ENCODE measurements at places on chromosomes 11 and 22.
A peak's percentile ranks its signal among the peaks of the same experiment; 100 is the strongest.

DNA sequence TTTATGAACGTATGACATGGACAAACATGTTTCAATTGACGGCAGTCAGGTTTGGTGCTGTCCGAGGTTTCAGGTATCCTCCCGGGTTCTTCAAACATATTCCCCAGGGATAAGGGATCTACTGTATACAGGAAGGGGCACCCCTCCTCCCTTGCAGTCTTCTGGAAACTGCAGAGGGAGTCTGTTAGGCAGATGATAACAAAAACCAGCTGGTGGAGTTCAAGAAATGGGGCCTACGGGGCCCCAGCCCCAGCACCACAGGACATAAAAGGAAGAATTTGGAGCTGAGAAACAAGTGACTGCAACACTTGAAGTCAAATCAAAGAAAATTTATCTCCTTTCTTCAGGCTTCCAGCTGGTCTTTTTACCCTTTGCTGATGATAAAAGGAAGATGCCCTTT is 32.1 kb downstream of the SNU13 start:
- DNase-seq: no peak

- no peak for DNase-seq
Observed at GRCh38 chr11:43936076-43936475, 6.4 kb upstream of the C11orf96 start.

- no peak for DNase-seq
Observed at GRCh38 chr11:67082071-67082791, 25.6 kb downstream of the RHOD start.

- no peak for DNase-seq
Observed at GRCh38 chr22:40026641-40027040, 31.9 kb downstream of the FAM83F start.

- no peak for DNase-seq
Observed at GRCh38 chr11:64522036-64522435, 69.0 kb upstream of the SLC22A12 start.

GRCh38 chr11:112878033-112878601 is 83.1 kb upstream of the NCAM1 start:
- no peak for DNase-seq

DNA sequence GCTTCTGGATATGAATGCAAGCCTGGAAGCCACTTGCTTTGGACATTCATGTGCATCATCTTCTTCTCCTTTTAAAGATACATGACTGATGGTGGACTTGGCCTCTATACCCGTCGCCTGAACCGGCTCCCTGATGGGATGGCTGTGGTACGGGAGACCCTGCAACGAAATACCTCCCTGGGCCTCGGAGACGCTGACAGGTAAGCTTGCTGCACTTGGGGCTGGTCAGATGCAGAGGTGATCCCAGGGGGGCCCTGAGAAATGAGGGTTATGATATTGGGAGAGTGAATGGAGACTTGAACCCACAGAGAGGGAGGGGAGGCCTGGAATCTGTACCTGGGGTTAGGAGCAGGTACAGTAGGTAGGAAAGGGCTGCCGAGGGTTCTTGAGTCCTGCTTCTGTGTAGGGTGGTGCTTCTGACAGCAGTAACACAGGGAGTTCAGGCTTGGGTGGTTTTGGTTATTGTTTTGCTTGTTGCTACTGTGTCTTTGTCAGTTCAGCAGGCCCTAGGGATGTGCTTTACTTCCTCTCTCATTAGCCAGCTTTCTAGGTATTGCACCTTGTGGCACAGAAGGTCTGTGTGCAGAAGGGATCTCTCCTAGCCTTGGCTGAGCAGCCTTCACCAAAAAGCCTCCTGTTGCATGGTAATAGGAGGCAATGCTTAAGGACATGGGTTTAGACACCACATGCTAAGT is 176.1 kb downstream of the DBX1 start:
- DNase-seq: no peak

GRCh38 chr22:44159221-44159620 is 21.5 kb upstream of the PARVG start:
- no peak for DNase-seq

DNA sequence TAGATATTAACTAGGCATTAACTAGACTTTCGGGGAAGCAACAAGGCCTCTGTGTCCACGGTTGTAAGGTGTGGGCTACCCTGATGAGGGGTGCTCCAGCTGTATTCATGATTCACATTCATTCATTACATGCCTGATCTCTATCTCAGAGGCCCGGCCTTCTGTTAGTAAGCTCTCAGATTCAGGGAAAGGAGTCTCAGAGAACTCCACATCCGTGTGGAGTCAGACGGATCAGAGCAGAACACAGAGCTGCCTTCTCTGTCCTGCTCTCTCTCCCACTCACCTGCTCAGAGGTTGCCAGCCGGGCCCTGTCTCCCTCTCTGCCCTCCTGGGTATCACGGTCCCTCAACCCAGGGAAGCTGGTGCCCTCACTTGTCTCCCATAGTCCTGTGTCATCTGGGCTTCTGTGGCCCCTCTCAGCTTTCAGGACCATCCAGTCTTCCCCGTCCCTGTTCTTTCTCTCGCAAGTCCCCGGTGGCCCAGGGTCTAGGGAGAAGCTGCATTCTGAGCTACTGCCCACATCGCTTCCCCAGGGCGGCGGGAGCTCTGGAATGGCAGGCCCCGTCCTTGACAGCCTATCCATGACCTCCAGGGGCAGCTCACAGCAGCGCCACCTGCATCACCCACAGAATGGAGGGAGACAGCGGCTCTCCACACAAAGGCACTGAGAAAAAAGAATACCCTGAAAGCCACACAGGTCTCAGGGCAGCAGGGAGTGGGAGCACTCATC is 4.3 kb downstream of the TP53AIP1 start:
- DNase-seq: no peak

DNA sequence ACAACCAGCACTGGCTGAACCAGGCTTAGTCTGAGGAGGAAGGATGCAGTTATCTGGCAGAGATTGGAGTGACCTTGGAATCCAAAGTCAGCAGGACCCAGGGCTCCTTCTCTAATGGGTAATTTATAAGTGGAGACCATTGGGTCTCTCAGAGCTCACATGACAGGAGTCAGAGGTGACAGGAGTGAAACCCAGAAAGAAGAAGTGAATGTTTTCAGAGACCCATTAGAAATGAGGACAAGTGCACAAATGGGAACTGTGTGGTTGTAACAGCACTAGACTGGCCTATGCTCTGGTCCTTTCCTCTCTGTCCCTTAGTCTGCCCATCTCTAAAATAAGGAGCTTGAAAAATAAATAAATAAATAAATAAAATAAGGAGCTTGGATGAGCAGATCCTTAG is 107.4 kb downstream of the SERGEF start:
- no peak for DNase-seq

DNA sequence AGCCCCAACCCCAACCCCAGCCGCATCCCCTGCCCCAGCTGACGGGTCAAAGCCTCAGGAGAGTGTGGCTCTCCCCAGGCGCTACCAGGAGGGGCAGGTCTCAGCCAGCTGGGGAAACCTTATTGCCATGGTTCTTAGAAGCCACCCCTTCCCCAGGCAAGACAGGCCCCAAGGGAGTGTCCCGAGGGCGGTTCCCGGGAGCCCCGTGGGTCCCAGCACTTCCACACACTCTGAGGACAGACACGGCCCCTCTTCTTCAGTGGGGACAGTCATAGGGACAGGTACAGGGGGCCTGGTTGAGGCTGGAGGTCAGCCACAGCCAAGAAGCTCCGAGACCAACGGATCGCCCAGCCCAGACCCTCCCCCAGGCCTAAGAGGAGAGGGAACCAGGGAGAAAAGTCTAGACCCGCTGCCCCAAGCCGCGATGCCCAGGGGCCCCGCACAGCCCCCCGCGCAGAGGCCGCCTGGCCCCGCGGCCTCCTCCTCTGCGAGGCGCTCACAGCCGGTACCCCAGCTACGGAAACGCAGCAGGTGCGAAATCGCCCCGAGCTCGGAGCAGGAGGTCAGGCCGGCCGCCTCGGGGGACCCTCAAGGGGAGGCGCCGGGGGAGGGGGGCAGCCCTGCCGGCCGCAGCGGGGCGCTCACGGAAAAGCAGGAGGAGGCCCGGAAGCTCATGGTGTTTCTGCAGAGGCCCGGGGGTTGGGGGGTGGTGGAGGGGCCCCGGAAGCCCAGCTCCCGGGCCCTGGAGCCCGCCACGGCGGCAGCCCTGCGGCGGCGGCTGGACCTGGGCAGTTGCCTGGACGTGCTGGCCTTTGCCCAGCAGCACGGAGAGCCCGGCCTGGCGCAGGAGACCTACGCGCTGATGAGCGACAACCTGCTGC is 2.6 kb downstream of the KLHDC7B start:
- no peak for DNase-seq

DNA sequence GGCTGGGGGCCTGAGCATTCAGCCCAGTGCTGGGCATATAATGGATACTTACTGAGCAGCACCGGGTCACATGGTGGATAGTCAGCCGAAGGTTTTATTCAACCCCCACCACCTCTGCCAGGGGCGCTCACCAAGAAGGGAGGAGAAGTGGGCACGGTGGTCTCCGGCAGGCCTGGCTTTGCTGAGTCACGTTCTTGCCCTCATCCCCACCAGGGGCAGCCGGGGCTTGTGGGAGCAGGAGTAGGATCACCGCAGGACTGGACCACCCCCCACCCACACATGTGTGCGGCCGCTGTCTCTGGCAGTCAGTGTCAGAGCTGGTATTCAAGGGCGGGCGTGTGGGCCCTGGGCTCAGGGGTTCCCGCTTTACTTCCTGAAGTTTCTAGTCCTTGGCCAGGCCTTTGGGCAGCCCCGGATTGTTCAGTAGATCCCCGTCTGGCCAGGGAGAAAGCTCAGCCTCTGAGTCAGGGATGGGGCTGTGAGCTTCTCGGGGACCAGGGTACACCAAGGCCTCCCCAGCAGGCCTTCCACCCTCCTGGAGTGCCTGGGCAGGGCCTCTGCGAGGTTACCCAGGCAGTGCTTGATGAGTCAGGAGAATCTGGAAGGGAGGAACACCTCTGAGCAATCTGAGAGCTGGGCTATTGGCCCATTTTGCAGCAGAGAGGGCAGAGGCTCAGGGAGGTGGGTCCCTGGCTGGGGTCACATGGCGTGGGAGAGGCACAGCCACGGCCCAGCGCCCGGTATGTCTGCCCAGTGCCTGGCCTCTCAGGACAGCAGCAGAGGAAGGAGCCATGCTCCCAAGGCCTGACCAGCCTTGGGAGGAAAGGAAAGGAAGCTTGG is 60.6 kb downstream of the RTL6 start:
- DNase-seq: no peak

DNA sequence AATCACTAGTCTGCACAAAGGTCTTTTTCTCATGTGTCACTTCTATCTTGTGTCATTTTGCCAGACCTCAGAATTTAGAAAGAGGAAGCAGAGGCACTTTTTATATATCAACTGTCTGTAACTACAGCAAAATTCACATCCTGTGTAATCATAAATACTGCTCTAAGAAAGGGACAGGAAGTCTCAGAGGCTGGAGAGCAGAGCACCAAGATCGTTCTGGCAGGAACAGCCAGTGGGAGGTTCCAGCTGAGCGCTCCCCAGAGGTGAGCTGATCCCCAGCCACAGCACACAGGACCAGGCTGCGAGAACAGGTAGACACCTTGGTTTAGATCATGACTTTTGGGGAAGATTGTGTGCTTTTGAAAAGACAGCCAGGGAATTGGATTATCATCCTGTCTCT is at the start of gene MS4A7:
Gene MS4A7, plus strand, starts transcription at position 179 of the 400 bp plus-strand sequence. CDS start 4,610 bp downstream, outside the sequence.
- no peak for DNase-seq

- no peak for DNase-seq
Observed at GRCh38 chr22:43636086-43636485, 176.0 kb downstream of the EFCAB6 start.

DNA sequence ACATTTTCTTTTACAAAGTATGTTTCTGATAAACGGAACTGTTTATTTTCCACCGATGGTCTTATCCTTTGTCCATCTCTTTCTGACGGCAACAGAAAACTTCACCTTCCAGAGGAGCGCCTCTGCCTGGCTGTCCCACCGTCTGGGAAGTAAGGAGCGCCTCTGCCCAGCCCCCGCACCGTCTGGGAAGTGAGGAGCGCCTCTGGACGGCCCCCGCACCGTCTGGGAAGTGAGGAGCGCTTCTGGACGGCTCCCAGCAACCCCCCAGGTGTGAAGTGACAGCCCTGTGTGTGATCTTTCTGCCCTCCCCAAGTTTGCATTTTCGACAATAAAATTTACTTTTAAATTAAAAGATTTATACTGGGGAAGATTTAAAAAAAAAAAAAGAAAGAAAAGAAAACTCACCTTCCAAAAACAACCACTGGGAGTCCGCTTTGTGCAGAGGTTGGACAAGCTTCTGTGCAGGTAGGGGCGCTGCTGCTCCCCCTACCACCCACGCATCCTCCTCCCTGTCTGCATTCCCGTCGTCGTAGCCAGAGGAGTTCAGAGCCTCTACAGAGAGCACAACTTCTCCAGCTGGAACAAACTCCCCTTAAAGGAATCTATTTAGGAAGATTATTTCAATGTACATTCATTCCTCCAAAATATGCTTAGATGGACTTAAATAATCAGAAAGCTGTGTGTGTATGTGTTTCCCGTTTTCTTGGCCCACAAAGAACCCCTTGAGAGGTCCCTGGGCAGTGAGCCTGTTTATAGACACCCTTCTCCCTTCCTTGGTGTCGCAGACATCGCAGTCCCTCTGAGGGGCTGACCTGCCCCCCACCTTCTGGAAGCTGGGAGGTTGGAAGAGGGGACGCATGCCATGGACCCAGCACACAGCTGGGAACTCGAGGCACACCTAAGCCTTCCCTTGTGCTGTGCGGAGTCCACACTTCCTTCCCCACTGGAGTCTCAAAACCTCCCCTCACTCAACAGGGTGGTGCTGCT is 849 bp upstream of the APOBEC3B start:
- DNase-seq: peak; percentile 33

DNA sequence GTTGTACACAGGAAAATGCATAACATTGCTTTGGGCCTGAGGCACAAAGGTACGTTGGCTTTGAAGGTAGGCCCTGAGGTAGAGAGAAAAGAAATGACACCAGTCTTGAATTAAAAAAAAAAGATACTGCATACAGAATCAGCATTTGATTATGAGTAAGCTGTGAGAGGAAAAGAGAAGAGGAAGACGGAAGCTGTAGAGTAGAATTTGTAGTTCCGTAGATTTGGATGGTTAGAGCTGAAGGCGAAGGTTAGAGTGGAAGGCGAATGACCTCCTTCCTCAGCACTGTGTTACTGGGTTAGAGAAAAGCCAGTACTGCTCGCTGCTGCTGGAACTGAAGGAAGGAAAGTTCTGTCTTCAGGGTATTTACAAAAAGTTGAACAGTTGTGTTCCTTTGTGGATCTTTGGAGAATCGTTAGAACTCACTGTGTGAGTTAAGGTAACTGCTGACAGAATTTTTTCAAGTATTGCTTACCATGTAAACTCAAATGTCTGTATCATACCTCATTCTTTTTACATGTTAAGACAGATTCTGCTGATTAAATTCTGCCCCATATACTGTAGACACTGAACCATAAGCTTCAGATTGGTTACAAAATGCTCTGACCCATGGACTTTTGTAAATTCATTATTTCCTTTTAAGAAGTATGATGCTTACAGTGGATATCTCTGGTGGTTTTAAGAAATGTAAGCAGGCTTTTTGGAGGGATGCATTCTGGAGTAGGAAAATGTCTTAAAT is 50.2 kb downstream of the MCAM start:
- no peak for DNase-seq

- DNase-seq: no peak
Observed at GRCh38 chr11:56333156-56333555, 12.7 kb upstream of the OR8K1 start.

All from kidney glomerular epithelial cell (primary cell).